Activated CD4-positive, CD25-positive, alpha-beta regulatory T cell (primary cell): ENCODE measurements at places on chromosomes 16 and 17.

DNA sequence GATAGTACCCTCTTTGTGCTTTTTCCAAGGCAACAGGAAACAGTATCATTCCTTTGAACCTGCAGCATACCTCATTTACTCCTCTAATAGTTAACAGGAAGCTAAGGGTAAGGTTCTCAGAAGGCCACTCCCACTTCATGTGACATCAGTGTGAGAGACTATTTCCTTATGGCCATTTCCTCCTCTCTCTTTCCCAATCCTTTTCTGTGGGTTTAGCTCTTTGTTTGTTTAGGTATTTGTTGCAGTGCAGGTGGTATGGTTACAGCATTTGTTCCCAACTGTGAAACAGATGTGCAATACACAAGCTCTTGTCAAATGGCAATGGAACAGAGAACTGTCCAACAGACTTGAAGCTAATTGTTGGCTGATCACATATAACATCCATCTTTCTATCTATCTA is 14.7 kb downstream of the TMC5 start:
- no peak for DNase-seq

- DNase-seq = no peak
These were observed 36.2 kb downstream of the PPL start for GRCh38 chr16:4900750-4901149.

DNA sequence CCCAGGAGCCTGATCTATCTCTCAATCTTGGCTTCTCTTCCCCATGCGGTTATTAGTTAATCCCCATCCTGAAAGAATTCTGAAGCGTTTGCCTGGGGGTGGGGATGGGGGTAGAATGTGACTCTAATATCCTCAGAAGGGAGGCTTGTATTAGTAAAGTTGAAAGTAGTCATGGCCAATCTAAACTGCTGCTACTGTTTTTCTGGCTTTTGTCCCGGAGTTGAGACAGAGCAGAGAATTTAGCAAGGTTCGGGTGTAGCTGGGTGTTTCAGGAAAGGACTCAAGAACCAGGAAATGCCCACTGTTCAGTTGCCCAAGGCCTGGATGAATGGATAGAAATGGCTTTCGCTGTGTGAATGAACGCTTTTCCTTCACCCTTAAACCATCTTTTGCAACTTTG is 17.6 kb upstream of the ITGAM start:
- DNase-seq = no peak

GRCh38 chr16:47946092-47946491 is 209.7 kb downstream of the ABCC12 start:
- no peak for DNase-seq

DNA sequence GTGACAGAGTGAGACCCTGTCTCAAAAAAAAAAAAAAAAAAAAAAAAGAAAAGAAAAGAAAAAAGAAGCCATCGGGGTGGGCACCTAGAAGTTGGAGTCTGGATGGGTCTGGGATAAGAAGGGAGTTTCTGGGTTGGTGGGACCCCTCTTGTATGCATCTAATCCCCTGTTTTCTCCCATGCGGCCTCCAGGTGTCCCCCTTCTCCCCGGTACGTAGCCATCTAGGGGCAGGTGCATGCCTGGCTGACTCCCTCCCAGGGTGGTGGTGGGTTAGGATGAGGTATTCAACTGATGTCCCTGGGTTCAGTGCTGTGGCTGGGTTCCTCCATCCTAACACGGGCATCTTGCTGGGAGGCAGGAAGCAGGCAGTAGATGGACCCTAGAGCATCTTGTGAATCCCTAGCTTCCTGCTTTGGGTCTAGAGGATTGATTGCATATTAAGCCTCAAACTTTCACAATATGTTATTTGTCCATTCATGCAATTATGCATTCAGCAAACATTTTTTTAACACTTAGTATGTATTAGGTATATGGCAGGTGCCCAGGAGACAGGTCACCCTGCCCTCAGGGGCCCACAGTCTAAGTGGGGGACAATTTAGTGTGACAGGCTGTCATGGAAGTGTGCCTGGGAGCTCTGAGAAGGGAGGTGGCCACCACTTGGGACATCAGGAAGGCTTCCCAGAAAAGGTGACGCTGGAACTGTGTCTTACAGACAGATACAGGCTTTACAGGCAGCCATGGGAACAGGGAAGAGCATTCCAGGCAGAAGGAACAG is 13.1 kb downstream of the FMNL1 start:
- no peak for DNase-seq

DNA sequence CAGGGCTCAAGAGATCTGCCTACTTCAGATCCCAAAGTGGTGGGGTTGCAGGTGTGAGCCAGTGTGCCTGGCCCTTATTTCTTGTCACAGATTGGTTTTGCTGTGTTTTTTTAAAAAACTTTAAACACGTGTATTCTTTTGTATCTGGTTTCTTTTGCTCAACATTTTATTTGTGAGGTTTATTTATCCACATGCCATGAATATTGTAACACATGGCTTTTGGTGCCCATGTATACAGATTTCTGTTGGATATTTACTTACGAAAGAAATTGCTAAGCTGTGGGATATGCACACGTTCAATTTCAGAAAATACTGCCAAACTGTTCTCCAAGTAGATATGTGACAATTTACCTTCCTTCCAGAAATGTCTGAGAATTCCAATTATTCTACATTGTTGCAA is 18.7 kb upstream of the IL34 start:
- no peak for DNase-seq

DNA sequence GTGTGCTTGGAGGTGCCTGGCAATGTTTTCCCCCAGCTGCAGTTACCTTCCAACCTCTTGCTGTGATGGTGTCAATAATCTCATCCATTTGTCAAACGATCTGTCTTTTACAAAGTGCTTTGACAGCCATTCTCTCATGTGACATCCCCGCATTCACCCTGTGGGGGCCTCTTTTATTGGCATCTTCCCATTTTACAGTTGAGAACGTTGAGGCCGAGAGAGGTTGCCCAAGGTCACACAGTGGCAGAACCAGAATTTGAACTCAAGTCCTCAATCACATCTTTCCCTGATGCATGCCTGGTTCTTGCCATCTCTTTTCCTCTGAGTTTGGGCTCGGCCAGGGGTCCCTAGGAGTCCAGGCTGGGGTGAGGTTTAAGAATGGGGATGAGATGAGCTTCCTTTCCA is 1.5 kb downstream of the TAOK2 start:
- DNase-seq = no peak

DNA sequence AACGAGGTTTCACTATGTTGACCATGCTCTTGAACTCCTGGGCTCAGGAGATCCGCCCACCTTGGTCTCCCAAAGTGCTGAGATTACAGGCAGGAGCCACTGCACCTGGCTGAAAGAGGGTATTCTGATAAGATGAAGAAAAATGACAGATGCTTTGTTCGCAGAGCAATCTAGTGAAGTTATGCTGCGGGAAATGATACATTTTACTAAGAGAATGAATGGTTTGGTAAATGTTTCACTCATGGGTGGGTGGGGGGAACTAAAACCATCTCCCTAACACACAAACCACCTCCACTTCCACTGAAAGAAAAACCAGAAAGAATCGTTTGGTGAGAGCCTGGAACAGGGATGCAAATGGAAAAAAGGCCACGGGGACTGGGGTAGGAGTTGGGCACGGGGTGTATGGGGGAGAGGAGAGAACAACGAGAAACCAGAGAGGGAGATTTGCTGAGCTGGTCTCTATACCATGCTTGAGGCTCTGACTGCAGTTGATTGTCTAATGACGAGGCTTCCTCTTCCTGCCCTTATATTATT is 19.0 kb upstream of the XYLT2 start:
- no peak for DNase-seq

GRCh38 chr16:10558746-10559641 is 21.4 kb downstream of the EMP2 start:
- no peak for DNase-seq

DNA sequence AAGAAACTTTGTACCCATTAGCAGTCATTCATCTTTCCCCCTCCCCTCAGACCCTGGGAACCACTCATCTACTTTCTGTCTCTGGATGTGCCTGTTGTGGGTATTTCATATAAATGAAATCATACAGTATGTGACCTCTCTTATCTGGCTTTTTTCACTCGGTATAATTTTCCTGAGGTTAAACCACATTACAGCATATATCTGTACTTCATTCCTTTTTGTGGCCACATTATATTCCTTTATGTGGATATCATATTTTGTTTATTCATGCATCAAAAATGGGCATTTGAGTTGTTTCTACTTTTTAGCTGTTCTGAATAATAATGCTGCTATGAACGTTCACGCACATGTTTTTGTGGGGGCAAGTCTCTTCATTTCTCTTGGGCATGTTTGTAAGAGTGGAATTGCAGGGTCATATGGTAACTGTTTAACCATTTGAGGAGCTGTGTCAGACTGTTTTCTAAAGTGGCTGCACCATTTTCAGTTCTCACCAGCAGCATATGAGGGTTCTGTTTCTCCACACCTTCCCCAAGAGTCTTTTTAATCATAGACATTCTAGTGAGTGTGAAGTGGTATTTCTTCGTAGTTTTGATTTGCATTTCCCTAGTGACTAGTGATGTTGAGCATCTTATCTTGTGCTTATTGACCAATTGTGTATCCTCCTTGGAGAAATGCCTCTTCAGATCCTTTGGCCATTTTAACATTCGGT is 3.8 kb downstream of the SNX29 start:
- no peak for DNase-seq

DNA sequence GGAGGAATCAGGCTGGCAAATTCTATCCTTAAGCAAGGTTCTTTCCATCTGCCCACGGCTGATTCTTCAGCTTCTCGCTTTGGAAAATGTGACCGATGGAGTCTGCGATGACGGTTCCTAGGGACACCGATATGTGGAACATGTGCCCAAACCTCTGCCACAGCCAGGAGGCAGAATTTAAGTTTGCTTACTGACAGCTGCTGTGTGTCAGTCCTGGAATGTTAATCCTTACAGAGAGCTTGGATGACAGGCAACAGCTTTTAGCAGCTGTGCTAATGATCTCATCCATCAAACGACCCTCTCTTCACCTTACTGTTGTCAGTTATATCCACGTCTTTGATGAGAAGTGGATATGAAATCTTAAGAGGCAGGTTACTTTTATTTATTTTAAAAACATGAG is 11.4 kb upstream of the MYH13 start:
- DNase-seq = no peak

- no peak for DNase-seq
These were observed 9.0 kb upstream of the CDH5 start for GRCh38 chr16:66357523-66357928.

DNA sequence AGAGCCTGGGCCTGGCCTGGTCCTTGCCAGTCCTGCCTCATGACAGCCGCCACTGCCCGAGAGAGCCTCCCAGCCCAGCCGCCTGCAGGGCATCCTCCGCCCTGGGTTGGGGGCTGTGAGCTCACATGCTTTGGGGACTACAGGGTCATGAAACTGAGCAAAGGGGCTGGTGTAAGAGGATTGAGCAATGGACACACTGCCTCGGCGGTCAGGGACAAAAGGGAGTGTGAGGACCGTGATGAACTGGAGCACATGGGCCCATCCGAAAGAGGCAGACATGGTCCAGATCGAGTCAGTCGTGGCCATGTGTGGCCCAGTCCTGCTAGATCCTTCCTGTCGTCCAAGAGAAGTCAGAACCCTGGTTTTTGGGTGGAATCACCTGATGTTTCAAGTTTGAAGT is 52.3 kb downstream of the GSG1L start:
- no peak for DNase-seq

GRCh38 chr17:41680426-41681040 is 8.2 kb upstream of the EIF1 start:
- no peak for DNase-seq

DNA sequence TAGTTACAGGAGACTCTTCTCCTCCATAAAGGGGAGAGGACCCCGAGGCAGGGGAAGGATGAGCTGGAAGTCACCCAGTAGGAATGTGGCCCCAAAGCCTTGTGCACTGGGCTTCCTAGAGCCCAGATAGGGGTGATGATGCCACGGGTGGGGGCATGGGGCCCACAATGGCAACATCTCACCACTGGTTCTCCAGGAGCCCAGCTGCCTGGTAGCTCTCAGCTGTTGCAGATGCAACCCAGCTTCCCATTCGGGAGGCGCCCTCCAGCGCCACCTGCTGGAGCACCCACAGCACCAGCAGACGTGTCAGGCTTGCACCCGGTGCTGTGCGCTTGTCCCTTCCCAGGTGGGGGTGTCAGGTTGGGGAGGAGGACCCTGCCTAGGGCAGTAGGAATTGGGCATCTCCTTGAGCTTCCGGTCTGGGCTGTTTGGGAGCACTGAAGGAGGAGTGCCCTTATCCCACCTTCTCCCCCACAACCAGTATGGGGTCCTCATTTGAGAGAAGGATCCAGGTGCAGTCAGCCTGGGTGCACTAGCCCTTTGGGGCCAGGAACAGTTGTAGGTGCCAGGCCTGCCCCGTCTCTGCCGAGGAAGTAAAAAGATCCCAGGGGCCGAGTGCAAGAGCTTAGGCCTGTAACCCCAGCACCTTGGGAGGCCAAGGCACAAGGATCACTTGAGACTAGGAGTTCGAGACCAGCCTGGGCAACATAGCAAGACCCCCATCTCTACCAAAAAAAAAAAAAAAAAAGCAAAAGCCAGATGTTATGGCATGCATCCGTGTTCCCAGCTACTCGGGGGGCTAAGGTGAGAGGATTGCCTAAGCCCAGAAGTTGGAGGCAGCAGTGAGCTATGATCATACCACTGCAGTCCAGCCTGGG is 14.4 kb downstream of the CDIPT start:
- DNase-seq = peak; percentile 56

GRCh38 chr17:32208436-32208835 is 57.2 kb upstream of the RHBDL3 start:
- DNase-seq = no peak

GRCh38 chr16:3645504-3646347 is 8.8 kb upstream of the DNASE1 start:
- DNase-seq = no peak

DNA sequence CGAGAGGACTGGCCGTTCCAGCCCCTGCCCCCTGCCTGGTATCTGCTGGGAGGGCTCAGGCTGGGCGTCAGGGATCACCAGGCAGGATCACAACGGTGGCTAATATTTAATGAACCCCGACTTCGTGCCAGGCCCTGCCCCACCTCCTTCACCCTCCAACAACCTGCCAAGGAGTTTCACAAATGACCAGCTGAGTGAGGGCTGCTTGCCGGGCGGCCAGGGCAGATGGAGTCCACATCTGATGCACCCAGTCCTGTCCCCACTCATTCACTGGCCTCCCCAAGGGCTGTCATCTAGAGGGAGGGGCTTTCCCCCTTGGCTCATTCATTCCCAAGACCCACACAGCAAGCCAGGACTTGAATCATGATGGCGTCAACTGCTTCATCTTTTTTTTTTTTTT is 17.5 kb downstream of the UBALD1 start:
- no peak for DNase-seq

- DNase-seq = no peak
These were observed 24.3 kb upstream of the LASP1NB start for GRCh38 chr17:38900978-38901656.

DNA sequence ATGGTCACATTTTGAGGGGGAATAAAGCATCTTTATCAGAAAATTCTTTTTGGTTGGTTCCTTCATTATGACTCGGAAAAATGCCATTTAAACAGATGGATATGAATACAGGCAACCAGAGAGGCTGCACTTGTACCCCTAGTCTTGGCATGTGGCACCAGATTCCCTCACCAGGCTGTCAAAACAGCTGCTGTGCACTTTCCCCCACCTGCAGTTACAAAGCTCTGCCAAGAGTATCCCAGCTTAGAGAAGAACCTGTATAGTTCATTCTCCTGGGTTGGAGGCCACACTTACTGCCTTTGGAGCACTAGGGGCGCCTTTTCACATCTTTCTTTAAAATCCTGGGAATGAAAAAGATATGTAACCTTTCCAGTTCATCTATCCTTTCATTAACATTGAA is 190.3 kb downstream of the KIF2B start:
- DNase-seq = no peak
